Mammary epithelial cell (primary cell): ENCODE measurements at places on chromosomes 5 and 9.

DNA sequence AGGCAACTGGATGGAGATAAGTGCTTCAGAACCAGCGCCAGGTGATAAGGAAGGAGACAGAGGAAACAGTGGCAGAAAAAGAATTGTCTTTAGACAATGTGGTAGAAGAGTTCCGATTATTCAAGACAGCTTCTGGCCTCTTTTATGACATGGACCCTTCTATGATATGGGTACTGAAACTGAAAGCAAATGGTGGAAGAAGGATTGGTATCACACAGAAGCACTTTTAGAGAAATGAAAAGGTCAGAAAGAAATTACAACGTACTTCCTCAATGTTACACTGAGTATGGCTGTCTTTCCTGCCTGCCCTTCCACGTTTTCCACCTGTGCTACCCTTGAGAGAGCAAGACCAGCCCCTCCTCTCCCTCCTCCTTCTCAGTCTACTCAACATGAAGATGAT lies 959.3 kb downstream of the DNAH5 start:
- DNase-seq, result no peak

DNA sequence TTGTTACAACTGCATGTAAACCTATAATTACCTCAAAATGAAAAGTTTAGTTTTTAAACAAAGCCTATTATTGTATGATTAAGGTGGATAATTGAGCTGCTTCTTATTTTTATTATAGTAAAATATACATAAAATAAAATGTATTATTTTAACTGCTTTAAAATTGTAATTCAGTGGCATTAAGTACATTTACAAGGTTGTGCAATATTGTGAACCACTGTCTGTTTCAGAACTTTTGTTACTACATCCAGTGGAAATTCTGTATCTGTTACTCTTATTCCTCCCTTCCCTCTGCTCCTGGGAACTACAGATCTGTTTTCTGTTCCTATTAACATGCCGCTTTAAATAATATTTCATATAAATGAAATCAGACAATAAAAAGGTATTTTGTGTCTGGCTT lies 37.1 kb downstream of the ITGA1 start:
- no peak for DNase-seq

- DNase-seq, result no peak
Measured at GRCh38 chr9:137057545-137057944, 3.7 kb upstream of the ENTPD2 start.

- DNase-seq, result no peak
Measured at GRCh38 chr5:180395540-180396274, 42.6 kb upstream of the GFPT2 start.

- DNase-seq, result no peak
Measured at GRCh38 chr5:4571248-4571948, 568.7 kb upstream of the ADAMTS16 start.

- DNase-seq, result no peak
Measured at GRCh38 chr5:24428345-24428744, 216.4 kb downstream of the CDH10 start.

- no peak for DNase-seq
Measured at GRCh38 chr5:144393641-144394435, 223.2 kb downstream of the KCTD16 start.

DNA sequence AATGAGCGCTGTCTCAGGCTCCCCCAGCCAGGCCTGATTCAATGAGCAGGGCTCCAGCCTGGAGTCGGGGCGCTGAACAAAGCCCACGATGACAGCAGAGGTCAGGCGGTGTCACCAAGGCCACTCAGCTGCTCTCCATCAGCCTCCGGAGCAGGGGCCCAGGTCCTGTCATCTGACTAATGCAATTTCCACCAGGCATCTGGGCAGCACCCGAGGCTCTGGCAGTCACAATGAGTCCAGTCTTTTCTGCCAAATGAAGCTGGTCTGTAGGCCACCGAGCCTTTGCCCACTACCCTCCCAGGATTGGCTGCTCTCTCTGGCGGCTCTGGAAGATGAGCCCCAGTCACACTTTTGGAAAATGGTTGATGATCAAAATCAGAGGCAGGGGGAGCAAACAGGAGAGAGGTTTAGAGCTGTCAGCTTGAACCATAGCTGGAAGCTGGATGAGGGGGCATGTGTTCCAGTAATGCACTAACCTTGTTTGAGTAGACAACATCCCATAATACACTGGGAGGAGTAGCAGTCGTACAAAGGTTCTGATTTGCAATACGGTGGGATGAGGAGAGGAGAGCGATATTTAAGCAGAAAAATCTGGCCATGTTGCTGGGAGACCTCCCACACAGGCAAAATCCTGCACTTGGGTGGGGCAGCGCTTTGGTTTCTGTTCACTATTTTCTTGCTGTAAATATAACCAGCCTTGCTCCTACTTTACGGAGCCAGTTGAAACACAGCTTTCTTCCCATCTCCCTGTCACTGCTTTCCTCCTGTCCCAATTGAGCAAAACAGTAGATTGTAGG lies 306.4 kb upstream of the PANK3 start:
- DNase-seq, result no peak

GRCh38 chr5:164188733-164189148 lies 683.3 kb downstream of the MAT2B start:
- no peak for DNase-seq
